ENCODE measurements at places on chromosomes 16 and 17. TPM values are rescaled to one million over a fixed set of nuclear protein-coding genes. Genes with fewer than 3 reads are reported as not detected.

SLC52A1 gene
- not detected for total RNA-seq

IGF2BP1 gene
- not detected for total RNA-seq

CCNF gene
- 1.3 TPM for total RNA-seq

ANKRD40 gene
- total RNA-seq: 24.0 TPM

FZD2 gene
- not detected for total RNA-seq

TMEM235 gene
- total RNA-seq: not detected

SLFN12 gene
- 2.4 TPM for total RNA-seq

WIPI1 gene
- total RNA-seq: 2.0 TPM

TPSAB1 gene
- total RNA-seq: not detected

KRTAP4-1 gene
- total RNA-seq: not detected

CD19 gene
- total RNA-seq: 0.14 TPM

TBC1D3I gene
- 0.36 TPM for total RNA-seq

CYGB gene
- total RNA-seq: not detected

ABCA8 gene
- total RNA-seq: not detected

SCRN2 gene
- 17.2 TPM for total RNA-seq

HS3ST3A1 gene
- total RNA-seq: 0.22 TPM

PDIA2 gene
- not detected for total RNA-seq

PPM1E gene
- total RNA-seq: not detected

MGRN1 gene
- total RNA-seq: 45.9 TPM

RNF135 gene
- 1.5 TPM for total RNA-seq

SCNN1G gene
- total RNA-seq: not detected

CLDN7 gene
- 1.1 TPM for total RNA-seq

GUCY2D gene
- total RNA-seq: not detected

KRT28 gene
- total RNA-seq: not detected

FBXL19 gene
- total RNA-seq: 8.9 TPM

ABCC3 gene
- total RNA-seq: not detected

ZNF750 gene
- not detected for total RNA-seq

HOXB1 gene
- total RNA-seq: not detected

FOXN1 gene
- total RNA-seq: not detected

GALR2 gene
- 0.59 TPM for total RNA-seq

NXPH3 gene
- total RNA-seq: not detected

FBXW10B gene
- not detected for total RNA-seq

All from CD4-positive, alpha-beta T cell (primary cell).